ENCODE measurements at places on chromosomes 1 and 21.
A peak's percentile ranks its signal among the peaks of the same experiment; 100 is the strongest.

GRCh38 chr1:23480187-23481025, 3.6 kb downstream of the ASAP3 start:
- no peak for DNase-seq

DNA sequence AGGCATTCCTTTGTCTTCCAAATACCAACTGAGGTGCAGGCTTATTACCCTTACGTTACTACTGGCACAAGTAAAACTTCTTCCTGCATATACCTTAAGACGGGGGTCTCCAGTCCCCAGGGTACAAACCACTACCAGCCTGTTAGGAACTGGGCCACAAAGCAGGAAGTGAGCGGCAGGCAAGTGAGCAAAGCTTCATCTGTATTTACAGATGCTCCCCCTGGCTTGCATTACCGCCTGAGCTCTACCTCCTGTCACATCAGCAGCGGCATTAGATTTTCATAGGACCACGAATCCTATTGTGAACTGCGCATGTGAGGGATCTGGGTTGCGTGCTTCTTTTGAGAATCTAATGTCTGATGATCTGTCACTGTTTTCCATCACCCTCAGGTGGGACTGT, 113.1 kb downstream of the SLC45A1 start:
- DNase-seq: no peak

DNA sequence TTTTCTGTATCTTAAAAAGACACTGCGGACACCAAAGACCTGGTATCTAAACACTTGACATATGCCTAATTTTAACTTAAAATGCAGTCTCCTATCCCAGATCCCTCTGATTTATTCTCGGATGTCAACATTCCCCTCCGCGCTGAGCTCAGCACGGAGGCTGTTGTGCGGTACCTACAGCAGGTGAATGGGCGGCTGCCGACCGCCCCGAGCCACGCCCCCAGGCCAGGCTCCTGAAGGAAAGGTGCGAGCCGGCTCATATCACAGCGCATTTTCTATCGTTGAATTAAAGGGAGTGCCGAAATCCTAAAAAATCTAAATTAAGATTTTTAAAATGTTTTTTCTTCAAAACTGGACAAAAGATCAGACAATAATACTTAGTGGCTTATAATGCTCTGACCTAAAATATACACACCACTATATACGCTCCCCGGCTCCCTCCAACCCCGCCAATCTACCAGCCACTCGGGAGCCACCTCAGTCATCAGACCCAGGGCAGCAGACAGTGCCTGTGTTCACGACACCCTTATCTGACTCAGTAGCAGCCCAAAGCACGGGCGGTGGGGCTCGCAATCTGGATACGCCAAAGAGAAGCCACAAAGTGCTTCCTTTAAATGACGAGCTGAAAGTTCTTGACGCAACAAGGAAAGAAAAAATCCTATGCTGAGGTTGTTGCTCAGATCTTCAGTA, 4.1 kb downstream of the WRAP73 start:
- DNase-seq: no peak

DNA sequence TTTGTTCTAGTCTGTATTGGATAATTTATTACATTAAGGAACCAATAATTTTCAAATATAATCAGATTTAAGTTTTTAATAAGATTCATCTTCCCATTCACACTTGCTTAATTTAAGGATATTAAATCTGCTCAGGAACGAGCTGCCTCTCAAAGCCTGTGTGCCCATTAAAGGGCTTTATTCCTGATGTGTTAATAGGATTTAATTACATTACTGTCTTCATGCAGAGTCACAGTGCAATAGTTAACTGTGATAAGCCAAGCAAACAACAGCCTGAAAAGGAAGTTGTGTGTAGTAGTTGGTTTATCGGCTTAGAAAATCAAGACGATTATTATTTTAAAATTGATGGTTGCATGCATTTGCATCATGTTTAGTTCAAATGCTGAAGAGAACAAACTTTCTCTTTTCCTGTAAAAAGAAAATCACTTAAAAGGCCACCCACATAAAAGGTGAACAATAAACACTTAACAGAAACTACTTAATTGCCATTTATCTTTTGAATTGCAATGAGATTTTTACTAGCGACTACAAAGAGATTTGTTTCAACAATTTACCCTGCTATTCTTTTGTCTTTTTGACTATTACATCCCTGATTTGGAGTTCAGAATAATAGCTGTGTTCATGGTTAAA, 174.6 kb downstream of the RWDD3 start:
- no peak for DNase-seq

GRCh38 chr1:70617728-70618127, 206.7 kb downstream of the CTH start:
- no peak for DNase-seq

- no peak for DNase-seq
Measured at GRCh38 chr1:199205740-199206441, 567.1 kb downstream of the PTPRC start.

- no peak for DNase-seq
Measured at GRCh38 chr1:47179988-47180563, 9.8 kb downstream of the PDZK1IP1 start.

- DNase-seq: no peak
Measured at GRCh38 chr1:161222175-161223019, 1.0 kb downstream of the APOA2 start.

DNA sequence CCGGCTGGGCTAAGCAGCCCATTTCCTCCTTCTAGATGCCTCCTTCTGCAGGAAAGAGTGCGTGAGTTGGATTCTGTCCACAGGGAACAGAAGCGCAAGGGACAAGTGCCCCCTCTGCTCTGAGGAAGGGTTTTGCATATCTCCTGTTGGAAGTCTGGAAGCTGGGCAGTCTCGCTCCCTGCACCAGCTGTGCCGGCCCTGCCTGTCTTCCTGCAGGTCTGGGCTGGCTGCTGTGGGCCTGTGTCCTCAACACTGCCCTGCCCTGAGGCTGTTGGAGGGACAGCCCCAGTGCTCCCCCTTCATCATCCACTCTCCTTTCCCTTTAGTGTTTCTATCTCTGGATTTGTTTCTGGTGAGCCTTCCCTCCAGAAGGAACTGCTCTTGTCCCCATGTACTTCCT, 21.8 kb downstream of the ADARB1 start:
- DNase-seq: no peak

DNA sequence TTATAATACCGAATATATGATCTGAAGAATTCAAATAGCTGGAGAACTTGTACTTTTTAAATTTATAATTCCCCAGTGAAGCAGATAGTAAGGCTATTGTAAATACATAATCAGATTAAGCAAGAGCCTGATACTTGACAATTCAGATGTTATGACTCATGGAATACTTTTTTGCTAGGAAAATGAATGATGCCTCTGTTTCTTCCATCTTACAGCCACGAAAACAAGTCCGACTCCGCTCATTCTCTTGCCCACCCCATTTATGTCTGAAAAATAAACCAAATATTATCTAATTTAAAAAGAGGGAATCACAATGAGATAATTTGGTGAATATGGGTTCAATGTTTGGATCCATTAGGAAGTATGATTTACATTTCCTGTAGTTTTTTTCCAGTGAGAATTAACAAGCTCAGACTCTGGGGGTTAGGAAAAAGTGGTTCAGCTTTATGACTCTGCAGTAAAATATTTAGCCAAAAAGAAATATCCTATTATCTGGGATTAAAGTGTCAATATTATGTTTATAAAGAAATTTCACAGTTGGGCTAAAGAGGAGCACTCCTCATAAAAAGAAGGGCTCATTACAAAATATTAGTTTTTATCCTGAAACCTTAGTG, 50.4 kb upstream of the DAB1 start:
- no peak for DNase-seq

DNA sequence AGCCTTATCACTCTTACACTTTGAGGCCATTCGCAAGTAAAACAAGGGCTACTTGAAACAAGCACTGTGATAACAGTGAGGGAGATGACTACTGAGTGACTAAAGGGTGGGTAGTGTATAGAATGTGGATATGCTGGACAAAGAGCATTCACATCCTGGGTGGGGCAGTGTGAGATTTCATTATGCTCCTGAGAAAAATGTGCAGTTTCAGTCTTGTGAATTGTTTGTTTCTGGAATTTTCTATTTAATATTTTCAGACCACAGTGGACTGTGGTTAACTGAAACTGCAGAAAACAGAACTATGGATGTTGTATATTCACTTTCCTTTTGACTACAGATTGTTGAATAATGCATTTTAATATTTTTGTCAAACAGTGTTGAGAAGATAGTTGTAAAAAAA, 25.1 kb upstream of the B3GALT2 start:
- DNase-seq: peak; percentile 59

- DNase-seq: no peak
Measured at GRCh38 chr21:45592208-45592619, 50.0 kb upstream of the SLC19A1 start.

GRCh38 chr21:45148316-45148990, 74.1 kb downstream of the ADARB1 start:
- no peak for DNase-seq

GRCh38 chr21:39869141-39869818, 2.0 kb downstream of the PCP4 start:
- no peak for DNase-seq

DNA sequence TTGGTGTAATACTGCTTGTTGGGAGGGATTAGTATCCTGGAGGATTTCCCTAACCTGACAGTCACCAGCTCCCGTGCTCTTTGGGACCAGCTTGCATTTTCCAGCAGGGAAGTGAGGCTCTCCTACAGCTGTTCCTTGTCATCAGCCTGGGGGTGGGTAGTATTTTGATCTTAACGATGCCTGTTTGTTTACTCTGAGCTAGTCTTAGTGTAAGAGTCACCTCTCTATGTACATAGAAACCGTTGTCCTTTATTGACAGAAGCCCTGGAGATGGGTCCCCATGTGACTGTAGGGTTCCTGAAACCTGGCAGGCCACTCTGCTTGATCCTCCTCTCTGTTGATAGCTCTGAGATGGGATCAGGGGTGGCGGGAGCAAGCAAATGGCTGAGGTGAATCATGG, 58.0 kb downstream of the ACP6 start:
- DNase-seq: no peak

DNA sequence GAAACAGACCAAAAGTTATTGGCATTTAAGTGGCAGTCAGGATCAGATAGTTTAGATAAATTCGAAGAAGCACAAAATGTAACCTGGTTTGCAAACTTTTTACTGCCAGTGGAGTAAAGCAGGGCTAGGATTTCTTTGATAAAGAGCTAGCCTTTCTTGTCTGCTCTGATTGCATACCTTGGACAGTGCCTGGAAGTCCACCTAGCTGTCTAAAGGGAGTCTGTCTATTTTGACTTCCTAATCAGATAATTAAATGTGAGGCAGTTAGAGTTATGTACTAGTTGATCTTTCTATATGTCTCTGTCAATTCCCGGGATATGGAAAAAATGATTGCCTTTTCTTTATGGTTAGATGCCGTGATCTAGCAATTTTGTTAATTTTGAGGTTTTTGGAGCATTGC, 4.1 kb downstream of the GPSM2 start:
- no peak for DNase-seq

DNA sequence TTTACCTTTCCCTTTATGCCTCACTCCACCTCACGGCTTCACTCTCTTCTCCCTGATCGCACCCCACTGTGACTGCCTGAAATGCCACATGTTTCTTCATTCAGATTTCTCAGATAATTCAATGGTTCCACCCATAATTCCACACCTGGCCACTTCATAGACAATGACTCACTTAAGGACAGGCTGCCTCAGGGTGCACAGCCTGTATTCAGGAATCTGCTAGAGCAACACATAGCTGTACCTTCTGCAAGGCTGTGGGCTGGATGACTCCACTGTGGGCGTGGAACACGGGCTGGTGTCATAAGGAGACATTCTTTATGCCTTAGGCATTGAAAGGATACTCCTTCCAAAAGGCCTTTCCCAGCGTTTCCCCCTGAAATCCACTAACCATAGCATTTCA, 36.1 kb downstream of the L1TD1 start:
- DNase-seq: peak; percentile 57

- no peak for DNase-seq
Measured at GRCh38 chr21:16794950-16795349, 717.9 kb upstream of the CXADR start.

- DNase-seq: no peak
Measured at GRCh38 chr21:17438635-17439034, 74.2 kb upstream of the CXADR start.

GRCh38 chr1:155176544-155177071, 3.0 kb downstream of the TRIM46 start:
- DNase-seq: peak; percentile 78

GRCh38 chr21:44918107-44918470, 2.6 kb downstream of the ITGB2 start:
- DNase-seq: no peak

DNA sequence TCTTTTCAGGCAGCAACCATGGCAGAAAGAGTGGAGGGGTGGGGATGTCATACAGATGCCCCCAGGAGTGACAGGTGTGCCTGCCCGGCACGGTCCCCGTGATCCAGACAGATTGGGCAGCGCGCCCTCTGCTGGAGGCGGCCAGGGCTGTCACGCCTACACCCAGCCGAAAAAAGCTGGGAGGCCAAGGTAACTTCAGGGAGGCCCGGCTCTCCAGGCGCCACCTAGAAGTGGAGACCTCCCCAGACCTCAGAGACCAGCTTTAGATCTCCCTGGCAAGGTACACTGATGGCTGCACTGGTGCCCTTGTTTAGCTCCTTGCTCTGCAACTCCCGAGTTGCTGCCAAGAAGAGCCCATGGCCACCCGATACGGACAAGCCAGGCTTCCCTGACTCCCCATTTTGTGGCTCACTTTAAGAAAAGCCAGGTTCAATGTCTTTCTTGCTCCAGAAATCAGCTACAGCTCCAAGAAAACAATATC, 6.6 kb downstream of the GOLT1A start:
- peak; percentile 62 for DNase-seq

GRCh38 chr1:115761601-115762302, 6.8 kb downstream of the CASQ2 start:
- DNase-seq: no peak

- no peak for DNase-seq
Measured at GRCh38 chr1:185260611-185261010, 56.4 kb downstream of the IVNS1ABP start.

DNA sequence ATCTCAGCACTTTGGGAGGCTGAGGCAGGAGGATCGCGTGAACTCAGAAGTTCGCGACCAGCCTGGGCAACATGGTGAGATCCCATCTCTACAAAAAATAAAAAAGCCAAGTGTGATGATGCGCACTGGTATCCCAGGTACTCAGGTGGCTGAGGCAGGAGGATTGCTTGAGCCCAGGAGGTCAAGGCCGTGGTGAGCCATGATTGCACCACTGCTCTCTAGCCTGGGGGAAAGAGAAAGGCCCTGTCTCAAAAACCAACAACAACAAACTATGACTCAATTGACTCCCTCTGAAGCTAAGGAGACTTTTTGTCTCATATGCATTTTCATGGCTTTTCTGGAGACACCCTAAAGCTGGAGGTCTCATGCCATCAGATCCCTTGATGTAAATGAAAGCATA, 118.8 kb downstream of the CCDC185 start:
- no peak for DNase-seq

- DNase-seq: peak; percentile 33
Measured at GRCh38 chr1:172135978-172136610, 284.4 kb upstream of the C1orf105 start.

- DNase-seq: no peak
Measured at GRCh38 chr1:109133815-109134214, 19.9 kb downstream of the ELAPOR1 start.

DNA sequence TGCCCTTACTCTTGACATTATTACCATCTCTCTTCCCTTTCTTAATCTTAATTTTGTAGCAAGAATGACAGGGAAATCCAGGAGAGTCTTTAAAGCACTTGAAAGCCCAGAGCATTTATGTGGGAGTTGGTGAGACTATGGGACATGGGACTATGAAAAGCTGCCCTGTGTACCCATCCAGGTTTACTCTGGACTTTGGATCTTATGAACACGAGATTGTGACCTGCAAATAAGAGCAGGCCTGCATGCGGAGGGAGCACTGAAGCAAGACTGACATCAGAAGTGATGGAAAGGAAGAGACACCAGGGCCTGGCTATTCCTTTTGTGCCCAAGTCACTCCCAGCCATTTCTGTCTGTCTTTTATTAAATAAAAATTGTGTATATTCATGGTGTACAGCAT, 209.6 kb downstream of the NUF2 start:
- DNase-seq: no peak

Measured in LoVo (cell line).